ENCODE measurements at places on chromosomes 13 and 19.
A peak's percentile ranks its signal among the peaks of the same experiment; 100 is the strongest.

DNA sequence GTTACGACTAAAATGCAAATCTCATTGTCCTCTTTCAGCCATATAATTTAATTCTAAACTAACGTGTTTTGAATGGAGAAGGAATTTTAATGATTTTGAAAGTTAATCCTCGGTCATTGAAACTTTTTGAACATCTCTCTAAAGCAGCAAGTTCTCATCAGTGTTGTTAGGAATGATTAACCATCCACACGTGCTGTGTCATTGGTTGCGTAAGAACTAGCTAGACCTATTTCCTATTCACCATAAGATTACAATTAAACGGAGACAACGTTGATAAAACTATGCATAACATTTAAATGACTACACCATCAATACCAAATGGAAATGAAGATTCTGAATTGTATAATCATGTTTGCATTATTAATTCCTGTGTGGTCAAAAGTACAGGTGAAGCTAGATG is 155.6 kb upstream of the IRS2 start:
- DNase-seq = no peak

GRCh38 chr19:14056741-14057356 is 5.0 kb downstream of the PALM3 start:
- DNase-seq = no peak

- DNase-seq = no peak
Observed at GRCh38 chr13:91046715-91047327, 300.7 kb upstream of the MIR17HG start.

GRCh38 chr13:104015646-104016396 is 949.6 kb upstream of the SLC10A2 start:
- DNase-seq = no peak

- DNase-seq = no peak
Observed at GRCh38 chr19:18385675-18386542, at the start of gene GDF15. GDF15 (plus strand) TSS chr19:18386158; CDS start chr19:18386190, 32 bp downstream.

DNA sequence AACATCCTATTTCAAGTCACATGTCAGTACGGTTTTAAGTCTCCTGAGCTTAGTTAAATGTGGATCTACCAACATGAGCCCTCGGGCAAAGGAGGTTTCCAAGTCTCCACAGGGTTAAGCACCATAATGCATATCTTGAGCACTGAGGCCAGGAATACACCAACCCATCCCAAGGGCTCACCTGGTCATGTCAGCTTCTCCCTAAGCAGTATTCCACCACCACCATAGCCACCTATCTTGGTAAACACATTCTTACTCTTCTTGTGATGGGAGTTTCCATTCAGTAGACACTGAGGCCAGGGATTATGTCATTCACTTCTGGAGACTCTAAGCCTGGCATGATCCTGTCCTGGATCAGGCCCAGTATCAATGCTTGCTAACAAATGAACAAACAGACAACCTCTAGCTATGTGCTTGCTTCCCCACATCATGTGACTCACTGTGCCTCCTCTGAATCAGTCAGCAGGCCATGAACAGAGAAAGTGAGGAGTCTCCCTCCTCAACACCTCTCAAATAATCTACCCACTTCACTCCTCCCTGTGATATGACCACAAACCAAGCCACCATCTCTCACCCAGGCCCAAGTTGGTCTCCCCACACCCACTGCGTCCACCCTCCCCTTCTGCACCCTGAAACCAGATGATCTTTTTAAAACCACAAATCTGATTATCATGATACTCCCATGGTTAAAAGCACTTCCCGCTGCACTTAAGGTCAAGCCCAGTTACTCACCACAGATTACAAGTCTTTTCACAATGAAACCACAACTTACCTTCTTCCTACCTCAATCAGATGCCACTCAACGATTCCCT is 5.8 kb downstream of the PEG3 start:
- DNase-seq = no peak

- no peak for DNase-seq
Observed at GRCh38 chr19:32977280-32977679, 5.2 kb downstream of the FAAP24 start.

GRCh38 chr19:46033401-46033800 is 7.4 kb downstream of the IGFL4 start:
- DNase-seq = no peak

GRCh38 chr19:17510220-17510993 is 1.0 kb upstream of the PGLS start:
- no peak for DNase-seq

DNA sequence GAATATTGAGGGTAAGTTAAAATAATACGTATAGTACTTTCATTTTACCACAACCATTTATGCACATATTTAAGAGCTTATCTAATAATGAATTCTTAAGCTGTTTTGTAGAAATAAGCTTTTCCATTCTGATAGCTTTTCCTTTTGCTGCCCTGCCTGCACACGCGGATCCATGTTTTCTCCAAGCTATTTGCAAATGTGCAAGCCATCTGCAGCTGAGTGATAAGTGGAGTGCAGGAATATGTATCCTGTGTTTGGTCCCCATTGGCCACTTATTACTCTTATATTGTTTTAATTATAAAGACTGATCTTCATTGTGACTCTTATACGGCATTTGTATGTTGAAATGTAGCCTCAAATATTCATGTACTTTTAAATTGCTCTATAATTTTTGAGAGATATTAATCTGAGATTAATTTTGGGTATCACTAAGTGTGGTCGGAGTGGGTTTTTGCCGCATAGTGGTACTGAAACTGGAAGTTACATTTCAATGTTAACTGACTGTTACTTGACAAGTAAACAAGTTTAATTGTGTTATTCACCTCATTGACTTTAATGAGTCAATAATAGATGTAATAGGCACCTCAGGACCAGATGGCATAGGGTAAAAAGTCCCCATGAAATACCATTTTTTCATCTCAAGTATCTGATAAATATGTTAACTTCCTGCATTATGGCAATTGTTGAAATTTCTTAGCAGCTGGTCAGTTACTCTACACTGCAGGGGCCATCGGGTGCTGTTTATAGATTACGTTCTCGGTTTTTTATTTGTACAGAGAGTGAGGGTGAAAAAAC is 1567.4 kb downstream of the EFNB2 start:
- no peak for DNase-seq

- DNase-seq = peak; percentile 77
Observed at GRCh38 chr13:36193151-36193855, 21.1 kb downstream of the SOHLH2 start.

- no peak for DNase-seq
Observed at GRCh38 chr13:76958841-76959432, 10.6 kb downstream of the ACOD1 start.

- no peak for DNase-seq
Observed at GRCh38 chr13:42401376-42401775, 129.4 kb downstream of the AKAP11 start.

DNA sequence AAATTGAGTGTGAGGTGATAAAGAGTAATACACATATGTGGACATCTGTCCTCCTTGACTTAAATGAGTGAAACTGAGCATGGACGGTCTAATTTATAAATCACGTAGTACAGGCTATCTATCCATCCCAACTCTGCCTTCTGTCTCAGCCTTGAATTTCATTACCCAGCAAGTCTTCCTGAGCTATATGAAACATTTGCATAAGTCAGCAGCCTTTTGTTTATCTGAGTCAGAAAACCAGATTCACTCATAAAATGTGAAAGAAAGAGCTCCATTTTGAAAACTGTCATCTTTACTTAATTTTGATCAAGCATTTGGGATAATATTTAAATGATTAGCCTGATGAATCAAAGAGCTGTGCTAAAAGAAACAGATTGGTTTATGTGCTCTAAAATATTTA is 197.9 kb downstream of the LHFPL6 start:
- DNase-seq = no peak

GRCh38 chr13:114067886-114068651 is 64.4 kb downstream of the RASA3 start:
- no peak for DNase-seq

DNA sequence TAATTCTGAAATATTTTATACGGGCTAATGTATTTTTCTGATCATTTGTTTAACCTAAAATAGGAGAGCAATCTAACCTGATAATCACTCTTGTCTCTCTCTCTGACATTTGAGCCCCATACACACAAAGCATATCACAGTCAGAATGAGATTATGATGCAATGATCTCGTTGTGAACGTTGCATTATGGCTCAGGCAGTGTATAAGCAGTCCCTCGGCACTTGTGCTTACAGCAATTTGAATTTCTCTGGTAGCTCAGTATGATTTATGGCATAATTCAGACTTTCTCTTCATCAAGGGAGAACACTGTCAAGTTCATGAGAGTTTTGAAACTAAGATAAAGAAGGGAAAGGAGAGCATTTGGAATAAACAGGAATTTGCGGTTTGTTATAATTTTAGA is 256.1 kb downstream of the DACH1 start:
- DNase-seq = no peak

- no peak for DNase-seq
Observed at GRCh38 chr13:27295096-27295495, 24.5 kb downstream of the RASL11A start.

GRCh38 chr13:53207556-53207955 is 178.9 kb downstream of the OLFM4 start:
- no peak for DNase-seq

GRCh38 chr19:10965398-10965797 is 4.6 kb downstream of the SMARCA4 start:
- no peak for DNase-seq

DNA sequence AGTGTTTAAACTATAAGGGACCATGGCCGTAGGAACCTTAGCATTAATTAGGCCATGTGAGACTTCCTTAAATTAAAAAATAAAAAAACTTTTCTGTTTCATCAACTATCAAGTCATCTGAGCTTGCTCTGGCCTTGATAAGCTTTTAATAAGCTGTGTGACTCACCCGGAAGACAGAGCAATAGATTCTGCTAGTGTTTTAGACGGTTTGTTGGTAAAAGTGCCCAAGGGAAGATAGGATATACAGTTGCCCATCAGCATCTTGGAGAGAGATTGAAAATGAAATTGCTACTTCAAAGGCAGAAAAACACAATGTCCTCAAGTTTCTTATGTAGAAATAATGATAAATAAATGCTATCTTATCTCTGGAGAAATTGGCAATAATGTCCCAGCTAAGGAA is 31.2 kb upstream of the RCBTB2 start:
- no peak for DNase-seq

DNA sequence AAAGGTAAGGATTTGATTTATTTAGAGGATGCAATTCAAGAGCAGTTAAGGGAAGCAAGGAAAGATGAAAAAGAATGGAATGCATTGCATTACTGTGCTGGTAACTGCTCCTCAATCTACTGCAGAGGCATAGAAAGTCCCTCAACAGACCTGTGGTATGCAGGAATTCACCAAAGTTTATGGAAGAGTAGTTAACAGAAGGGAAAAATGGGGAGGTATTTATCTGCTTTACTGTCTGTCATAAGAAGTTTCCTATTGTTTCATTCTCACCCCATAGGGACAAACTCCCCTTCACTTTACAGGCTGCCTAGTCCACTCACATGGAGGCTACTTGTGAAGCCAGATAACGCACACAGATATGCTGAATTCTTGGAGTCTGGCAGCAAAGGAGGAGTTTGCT is 354.9 kb upstream of the SPRY2 start:
- DNase-seq = no peak

- DNase-seq = no peak
Observed at GRCh38 chr13:99459099-99459850, 42.0 kb upstream of the TM9SF2 start.

DNA sequence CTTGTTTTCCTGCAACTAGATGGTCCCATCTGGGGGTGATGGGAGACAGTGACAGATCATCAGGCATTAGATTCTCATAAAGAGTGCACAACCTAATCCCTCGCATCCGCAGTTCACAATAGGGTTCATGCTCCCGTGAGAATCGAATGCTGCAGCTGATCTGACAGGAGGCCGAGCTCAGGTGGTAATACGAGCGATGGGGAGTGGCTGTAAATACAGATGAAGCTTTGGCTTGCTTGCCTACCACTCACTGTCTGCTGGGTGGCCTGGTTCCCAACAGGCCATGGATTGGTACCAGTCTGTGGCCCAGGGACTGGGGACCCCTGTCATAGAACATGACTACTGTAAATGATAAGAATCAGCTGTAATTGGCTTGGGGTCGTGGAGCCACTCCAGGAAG is 28.0 kb downstream of the WDR88 start:
- no peak for DNase-seq

DNA sequence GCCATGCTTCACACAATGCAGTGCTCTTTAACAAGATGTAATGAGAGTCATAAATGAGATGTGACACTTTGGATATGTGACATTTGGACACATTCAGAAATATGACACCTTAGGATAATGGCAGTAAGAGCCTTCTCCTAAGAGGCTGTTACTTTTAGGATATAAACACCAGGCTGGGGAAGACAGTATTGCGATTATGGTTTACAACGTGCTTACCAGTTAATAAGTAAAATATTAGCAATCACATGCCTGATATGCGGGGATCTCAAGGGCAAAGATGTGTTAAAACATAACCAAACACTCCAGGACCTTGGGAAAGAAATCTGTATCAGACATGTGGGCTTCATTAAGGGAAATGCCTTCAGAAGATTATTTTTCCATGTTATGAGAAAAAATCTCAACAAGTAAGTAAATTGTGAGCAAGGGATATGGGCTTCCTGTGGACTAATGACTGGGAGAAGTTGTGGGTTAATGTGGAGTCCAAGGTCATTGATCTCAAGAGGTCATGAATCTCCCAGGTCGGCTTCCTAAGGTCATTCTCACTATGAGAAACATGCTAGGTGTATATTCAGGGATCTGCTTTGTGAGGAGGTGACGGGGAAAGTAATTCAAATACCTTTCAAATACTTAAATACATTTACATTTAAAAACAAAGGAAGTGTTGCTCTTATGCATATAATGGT is 105.3 kb downstream of the STARD13 start:
- DNase-seq = no peak

DNA sequence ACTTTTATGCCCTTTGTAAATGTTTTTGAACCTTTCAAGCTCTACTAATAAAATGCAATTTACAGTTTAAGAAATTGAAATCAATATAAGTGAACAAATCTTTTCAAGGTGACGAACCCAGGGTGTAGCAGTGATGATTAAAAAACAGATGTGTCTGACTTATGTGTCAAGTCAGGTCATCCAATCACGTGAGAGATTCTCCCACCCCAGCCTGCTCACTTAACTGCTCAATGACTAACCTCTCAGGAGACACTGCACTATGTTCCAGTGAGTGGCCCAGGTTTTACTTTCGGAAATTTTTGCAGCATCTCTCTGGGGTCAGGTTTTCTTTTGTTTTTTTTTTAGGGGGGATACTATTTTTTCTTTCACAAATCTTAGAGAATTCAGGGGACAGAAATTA is 60.7 kb downstream of the ZNF429 start:
- DNase-seq = no peak

Measured in NCI-H2081 treated with DMSO at 0.1 percent for 48 hours (cell line).